ENCODE measurements at places on chromosomes 6 and 20.

DNA sequence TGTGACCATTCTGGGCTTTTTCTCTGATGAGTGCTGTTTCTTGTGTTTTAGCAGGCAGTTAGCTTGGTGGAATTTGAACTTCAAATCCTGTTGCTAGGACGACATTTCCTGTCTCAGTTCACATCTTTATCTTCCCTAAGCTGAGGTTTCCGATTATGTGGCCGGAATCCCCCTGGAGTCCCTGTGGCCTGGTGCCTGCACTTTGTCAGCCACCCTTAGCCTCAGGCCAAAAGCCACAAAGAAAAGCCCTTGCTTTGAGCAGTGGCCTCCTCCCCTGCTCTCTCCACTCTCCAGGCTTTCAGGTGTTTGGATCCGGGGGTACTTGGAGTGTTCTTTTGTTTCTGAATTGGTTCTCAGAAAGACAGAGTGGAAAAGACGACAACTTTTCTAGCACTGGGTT, 59.9 kb upstream of the PMEPA1 start:
- no peak for ATAC-seq

DNA sequence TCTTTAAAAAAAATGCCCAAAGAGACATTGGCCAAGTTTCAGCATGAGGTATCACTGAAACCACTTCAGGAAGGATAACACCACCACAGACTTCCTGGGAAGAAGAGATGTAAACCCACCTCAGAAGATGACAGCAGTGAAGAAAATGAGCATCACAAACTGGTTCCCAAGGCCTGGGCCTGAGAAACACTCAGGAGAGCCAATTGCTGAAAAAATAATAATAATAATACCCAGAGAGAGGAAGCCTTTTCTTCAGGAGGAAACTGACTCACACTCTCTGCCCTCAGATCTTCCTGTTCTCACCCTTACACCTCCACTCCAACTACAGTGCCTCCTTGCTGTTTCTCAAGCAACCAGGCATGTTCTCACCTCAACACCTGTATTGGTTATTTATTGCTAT, 68.1 kb upstream of the MAFB start:
- peak; percentile 82 for ATAC-seq

GRCh38 chr6:85971238-85971637, 328.6 kb upstream of the SYNCRIP start:
- no peak for ATAC-seq

DNA sequence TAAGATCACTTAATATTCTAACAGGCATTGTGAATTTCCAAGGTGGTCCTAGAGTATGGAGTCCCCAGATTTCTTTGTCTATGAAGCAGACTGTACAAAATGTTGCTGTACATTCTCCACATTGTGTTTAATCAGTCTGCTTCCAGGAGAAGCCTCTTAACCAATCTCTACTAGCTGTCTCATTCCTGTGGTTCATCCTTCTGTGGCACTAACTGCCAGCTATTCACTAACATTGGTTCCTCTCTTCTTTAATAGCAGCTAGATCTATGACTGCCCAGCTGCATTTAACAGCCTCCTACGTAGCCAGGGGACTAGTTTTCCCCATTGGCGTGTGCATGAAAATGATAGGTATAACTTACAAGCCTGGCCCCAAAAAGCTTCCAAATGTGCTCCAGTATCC, 395.4 kb downstream of the SAMD5 start:
- ATAC-seq: no peak

GRCh38 chr6:23327621-23328020, 758.3 kb downstream of the HDGFL1 start:
- ATAC-seq: no peak

DNA sequence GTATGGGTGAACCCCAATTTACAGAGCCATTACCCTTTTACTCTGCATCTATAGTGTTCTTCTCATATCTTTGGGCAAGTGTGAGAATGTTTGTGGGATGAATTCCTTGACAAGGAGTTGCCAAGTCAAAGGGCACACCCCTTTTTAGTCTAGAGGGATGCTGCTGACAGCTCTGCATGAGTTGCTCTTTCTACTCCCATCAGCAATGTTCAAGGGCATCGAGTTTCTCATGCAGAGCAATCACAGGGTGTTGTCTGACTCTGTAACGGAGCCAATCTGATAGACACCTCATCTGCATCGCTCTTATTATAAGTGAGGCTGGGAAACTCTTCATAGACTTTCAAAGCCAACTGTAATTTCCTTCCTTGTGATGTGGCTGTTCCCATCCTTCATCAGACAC, 77.4 kb downstream of the EDN3 start:
- no peak for ATAC-seq

DNA sequence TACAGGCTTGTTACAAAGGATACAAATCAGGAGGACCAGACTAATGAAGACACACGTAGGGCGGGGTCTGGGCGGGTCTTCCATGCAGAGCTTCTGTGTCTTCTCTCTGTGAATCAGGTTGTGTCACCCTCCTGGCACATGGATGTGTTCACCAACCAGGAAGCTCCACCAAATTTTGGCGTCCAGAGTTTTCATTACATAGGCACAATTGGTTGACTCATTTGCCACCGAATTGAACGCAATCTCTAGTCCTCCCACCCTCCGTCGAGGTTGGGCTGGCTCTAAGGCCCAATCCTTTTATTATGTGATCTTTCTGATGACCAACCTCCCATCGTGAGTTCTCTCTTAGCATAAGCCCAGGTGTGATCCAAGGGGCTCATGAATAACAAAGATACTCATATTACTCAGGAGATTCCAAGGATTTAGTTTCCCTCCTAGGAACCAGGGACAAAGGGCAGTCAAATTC, 36.3 kb upstream of the DDR1 start:
- no peak for ATAC-seq

DNA sequence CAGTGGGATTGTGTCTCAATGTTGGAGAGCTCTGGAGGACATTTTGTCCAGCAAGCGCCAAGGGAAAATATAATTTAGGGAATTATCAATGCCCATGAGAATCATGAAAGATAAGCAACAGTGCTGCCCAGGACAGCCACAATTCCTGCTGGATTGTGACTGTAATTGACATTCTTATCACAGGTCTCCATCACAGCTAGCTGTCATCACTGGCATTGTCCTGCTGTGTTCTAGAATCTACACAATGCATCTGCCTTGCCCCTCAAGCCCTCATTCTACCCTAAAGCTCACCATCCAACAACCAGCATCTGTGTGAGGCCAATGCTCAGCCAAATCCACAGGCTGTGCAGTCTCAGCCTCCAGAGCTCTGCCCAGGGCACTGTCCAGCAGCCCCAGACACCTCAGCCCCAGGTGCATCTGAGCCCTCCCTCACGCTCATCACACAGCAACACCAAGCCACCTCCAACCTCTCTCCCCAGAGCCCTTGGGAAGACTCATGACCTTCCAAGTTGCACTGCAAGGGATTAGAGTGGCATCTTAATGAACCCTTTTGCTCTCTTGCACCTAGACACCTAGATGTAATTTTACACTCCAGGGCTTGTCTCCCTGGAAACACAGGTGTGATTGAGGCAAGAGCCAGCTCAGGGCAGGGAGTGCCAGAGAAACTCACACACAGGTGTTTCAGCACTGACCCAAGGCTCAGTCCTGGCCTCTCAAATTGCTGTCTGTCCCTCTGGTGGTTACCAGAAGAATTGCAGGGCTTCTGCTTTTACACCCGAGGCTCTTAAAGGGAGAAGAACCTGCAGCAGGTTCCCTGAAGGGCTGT, 85.2 kb upstream of the PHACTR3 start:
- ATAC-seq: peak; percentile 67

DNA sequence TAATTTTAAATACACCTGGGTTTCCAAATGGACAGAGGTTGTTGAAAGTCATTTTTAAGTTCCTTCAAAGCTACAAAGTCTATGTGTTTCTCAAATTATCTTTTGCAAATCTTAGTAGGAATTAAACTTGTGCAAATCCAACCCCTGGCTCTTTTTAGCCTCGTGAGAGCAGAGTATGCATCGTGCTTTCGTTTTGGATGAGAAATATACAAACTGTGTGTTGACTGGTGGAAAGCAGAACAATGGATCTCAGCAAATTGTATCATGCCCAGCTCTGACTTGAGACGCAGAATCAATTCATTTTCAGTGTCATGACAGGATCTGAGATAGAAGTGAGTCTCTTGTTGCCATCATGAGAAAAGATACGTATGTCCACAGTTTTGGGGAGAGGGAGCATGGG, 542.4 kb upstream of the FLRT3 start:
- no peak for ATAC-seq

- no peak for ATAC-seq
These were observed 157.6 kb downstream of the MYLK4 start for GRCh38 chr6:2593167-2593566.

- no peak for ATAC-seq
These were observed 9.3 kb downstream of the ZBTB46 start for GRCh38 chr20:63821811-63822210.

GRCh38 chr20:19557291-19557690, 200.8 kb upstream of the RIN2 start:
- no peak for ATAC-seq

GRCh38 chr6:106611030-106611429, 18.3 kb downstream of the RTN4IP1 start:
- no peak for ATAC-seq

- ATAC-seq: no peak
These were observed 192.5 kb downstream of the EDN1 start for GRCh38 chr6:12482386-12483375.

- peak; percentile 31 for ATAC-seq
These were observed 42.6 kb upstream of the SCML4 start for GRCh38 chr6:107866606-107867301.

- ATAC-seq: no peak
These were observed 43.6 kb downstream of the MUC22 start for GRCh38 chr6:31053873-31054272.

DNA sequence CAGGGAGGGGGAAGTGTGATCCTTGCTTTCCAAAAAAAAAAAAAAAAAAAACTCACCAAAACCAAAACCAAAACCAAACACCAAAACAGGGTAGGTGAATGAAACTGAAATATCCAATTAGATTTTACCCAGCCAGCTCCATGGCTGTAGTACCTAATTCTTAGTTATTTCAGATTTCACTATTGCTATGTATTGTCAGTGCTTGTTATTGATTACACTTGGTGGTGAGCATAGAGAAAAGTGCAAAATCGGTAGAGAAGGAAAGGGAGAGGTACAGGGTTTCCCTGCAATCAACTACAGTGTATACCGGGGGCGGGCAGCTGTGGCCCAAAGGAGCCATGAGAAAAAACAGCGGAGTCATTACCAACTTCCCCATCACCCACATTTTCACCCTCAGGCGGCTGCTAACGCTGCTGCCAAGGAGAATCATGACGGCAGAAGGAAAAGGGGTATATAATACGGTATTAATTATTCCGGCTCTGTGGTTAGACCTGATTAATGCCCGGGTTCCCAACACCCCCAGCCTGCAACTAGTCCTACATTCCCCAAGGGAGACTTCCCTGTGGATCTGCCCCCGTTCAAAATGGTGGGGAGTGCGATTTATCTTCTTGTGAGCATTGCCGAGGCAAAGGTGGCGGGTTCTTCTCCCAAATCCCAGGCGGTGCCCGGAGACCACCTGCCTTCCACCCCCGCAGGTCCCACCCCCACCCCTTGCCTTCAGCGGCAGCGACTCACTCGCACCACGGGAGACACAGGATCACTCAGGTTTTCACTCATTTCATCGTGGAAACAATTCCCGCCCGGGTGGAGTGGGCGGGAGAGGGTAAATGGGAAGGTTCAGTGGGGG, at the start of gene C6orf62:
Gene C6orf62, minus strand, starts transcription at position 30 of the 847 bp plus-strand sequence. CDS start 486 bp downstream, outside the sequence.
- peak; percentile 35 for ATAC-seq

- peak; percentile 74 for ATAC-seq
These were observed 6.2 kb downstream of the COL9A3 start for GRCh38 chr20:62822788-62823651.

- ATAC-seq: no peak
These were observed 453.4 kb upstream of the SPTLC3 start for GRCh38 chr20:12555369-12555768.

- no peak for ATAC-seq
These were observed 100.6 kb downstream of the HIVEP1 start for GRCh38 chr6:12112540-12113189.

GRCh38 chr6:152201120-152201519, 393.6 kb downstream of the ESR1 start:
- no peak for ATAC-seq

- ATAC-seq: no peak
These were observed 123.7 kb downstream of the IRF4 start for GRCh38 chr6:515267-515666.

DNA sequence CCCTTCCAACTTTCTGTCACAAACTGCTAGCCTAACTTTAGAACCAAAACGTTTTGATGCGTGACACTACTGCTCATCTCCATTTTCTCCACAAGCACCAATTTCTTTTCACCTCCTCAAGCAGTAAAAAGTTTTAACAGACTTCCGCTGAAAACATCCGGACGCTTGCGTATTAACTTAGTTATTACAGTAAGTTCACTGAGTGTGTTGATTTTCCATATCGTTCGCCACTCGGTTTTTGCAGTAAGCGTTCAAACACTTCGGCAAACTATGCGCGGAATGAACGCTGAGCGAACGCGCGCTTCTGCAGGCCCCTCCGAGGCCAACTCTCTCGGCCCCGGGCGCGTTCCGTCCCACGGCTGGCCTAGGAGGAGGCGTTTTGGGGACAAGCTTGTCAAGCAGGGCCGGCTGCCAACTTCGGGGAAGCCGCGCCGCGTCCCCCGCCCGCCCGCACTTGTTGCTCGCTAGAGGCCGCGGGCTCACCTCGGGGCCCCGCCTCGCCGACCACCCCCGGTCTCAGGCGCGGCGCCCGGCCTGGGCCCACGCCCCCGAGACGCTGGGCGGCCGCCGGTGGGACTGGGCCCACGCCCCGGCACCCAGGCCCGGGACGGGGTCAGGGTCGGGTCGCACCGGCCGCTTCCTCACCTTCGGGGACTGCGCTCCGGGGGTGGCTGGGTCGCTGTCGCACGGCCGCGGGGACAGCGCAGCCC, 945 bp downstream of the PHF10 start:
- peak; percentile 46 for ATAC-seq

DNA sequence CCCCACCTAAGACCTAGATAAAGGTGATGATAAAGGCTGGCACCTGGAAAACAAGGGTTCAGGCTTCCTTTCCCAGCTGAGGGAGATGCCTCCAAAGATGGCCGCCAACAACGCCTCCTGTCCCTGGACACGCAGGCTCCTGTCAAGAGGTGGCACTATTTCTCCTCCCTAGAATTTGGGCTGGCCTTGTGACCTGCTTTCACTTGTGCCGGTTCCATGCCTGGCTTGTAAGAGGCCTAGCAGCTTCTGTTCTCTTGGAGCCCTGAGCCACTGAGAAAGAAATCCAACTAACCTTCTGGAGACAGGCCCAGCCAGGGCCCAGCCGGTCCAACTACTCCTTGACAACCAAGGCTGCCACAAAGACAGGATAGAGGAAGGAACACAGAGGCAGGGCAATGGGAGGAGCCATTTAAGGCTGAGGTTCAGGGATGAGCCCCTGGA, 60.2 kb upstream of the RALY start:
- ATAC-seq: peak; percentile 92

GRCh38 chr20:46681032-46681854, 8.0 kb downstream of the TP53RK start:
- peak; percentile 68 for ATAC-seq
